ENCODE measurements at places on chromosomes 3 and 15. TPM values are rescaled to one million over a fixed set of nuclear protein-coding genes. Genes with fewer than 3 reads are reported as not detected.

GRCh38 chr3:104781112-104781511 lies 585.6 kb upstream of the ALCAM start:
- no peak for DNase-seq

RASL12 gene
- total RNA-seq = 0.09 TPM

- DNase-seq = no peak
Observed at GRCh38 chr3:151210676-151211381, 7.8 kb upstream of the GPR171 start.

DNA sequence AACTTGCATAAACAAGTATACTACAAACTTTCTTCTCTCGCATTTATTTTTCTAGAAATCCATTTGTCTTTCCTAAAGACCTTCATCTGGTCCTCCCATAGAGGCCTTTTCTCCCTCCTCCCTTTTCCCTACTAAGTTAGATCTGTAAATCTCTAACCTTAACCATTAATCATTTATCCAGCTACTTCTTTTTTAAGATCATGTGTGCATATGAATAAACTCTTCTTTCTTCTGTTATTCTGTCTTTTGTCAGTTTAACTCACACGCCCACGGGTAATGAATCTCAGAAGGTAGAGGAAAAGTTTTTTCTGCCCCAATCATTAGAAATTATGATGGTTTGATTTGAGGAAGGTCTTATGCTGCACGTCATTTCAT lies 48.7 kb upstream of the FHIT start:
- DNase-seq = no peak

EPHB3 gene
- total RNA-seq = 0.58 TPM

- DNase-seq = no peak
Observed at GRCh38 chr15:78750566-78750965, 60.7 kb downstream of the ADAMTS7 start.

DALRD3 gene
- 20.8 TPM for total RNA-seq

DNA sequence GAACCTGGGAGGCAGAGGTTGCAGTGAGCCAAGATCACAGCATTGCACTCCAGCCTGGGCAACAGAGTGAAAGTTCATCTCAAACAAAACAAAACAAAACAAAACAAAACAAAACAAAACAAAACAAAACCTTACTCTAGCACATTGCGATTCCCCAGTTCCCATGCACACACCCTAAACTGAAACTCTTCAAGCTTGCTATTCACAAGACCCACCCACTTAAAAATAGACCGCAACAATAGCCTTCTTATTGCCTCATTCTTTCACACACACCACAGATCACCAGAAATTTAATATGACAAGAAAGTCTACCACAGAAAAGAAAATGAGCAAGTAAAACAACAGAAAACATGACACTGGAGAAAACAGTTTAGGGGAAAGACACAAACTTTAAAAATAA lies 598.4 kb downstream of the FHIT start:
- DNase-seq = no peak

- DNase-seq = no peak
Observed at GRCh38 chr3:128970740-128971047, 23.2 kb downstream of the CFAP92 start.

GRCh38 chr15:98611808-98612207 lies 36.5 kb upstream of the IGF1R start:
- DNase-seq = no peak

CGNL1 gene
- 0.18 TPM for total RNA-seq

DNA sequence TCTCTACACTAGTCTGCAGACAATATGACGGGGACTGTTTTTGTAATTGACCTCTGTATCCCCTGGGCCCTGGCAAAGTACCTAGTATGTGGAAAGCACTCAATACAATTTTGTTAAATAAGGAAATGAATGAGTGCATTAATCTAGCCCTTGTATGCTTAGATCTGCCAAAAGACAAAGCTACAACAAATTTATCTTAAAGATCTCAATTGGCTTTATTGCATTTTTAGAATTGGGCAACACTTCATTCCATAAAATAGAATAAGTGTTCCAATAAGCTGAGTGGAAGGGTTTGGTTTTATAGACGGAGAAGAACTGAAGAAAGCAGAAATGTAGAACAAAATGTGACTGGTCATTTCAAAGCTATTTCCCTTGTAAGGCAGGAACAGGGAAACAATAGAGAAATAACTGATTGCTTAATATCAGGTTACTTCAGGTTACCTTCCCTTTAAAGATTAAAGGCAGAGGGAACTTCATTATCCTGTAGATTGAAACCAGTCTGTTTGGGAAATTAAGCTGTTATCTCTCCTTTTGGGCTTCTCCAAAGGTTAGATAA lies 108.3 kb upstream of the MME start:
- no peak for DNase-seq

RTP3 gene
- total RNA-seq = not detected

DNA sequence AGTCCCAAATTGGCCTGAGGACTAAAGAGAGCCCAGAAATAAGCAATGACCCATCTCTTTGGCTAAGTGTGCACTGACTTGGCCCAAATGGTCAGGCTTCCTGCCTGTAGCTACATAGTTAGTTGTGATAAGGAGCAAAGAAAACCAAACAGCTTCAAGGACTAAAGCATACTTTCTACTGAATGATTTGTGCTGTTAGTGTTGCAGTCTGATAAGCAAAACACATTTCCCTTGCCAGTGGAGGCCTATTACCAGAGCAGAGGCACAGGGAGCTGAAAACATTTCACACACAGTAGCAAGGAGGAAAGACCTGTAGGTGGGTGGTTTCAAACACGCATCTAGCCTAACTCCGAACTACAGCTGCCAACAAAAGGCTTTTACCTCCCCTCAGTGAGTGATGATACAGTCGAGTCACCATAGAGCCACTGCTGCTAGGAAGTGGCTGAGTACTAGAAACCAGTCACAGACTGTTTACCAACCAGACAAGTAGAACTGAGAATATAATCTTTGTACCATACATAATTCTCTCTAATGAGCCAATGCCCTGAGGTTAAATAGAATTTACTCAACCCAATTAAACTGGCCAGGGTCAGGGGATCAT lies 222.3 kb upstream of the THBS1 start:
- DNase-seq = no peak

TGM4 gene
- not detected for total RNA-seq

BCL6 gene
- total RNA-seq = 31.1 TPM

DNA sequence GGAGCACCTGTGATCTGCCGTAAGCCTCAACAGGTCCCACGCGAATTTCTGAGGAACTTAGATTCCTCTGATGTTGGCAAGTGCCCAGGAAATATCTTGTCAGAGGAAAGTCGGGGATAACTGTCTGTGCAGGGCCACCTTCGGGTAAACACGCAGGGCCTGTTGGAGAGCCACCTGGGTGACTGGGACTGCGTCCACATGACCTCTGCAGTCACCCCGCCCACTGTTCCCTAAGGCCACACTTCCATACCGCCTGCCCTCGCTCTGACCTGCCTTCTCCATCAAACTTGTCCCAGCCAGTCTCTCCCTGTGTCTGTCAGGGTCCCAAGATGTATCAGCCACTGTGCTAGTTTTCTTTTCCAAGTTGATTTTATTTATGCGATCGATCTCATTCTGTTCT lies 28.7 kb downstream of the BFSP2 start:
- DNase-seq = no peak

DNA sequence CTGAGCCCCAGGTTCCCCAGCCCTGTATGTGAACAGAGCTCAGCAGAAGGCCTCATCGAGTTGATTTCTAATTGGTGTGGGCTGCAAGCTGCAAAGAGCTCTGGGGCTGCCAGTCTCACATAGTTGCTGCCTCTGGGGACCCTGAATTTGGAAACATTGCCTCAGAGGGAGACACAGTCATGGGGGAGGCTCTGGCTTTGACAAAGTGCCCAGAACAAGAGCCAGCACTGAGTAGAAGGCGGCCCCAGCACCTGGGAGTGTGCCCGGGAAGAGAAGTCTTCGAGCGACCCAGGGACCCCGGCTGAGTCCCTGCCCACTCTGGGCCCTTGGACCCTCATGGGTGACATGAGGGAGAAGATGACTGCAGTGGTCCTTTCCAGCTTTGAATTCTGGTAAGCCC lies 7.3 kb downstream of the NTRK3 start:
- DNase-seq = no peak

CCDC54 gene
- not detected for total RNA-seq

- DNase-seq = no peak
Observed at GRCh38 chr3:184633237-184633579, 71.6 kb downstream of the EPHB3 start.

IGF2BP2 gene
- 0.99 TPM for total RNA-seq

DNA sequence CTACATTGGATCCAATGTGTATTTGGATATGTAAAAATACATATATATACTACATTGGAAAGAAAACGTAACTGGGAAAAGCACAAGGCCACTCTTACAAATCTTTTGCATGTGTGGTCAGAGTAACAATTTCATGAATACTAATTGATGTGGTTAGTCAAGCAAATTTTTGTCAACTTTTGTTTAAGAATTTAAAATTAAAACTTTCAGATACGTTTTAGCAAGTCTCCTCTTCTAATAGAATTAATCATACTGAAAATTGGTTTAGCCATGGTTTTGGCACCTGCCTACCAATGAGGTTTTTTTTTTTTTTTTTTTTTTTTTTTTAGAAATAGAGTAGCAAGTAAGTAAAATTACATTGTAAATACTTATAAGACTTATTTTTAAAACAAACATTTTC lies 153.0 kb upstream of the CGNL1 start:
- no peak for DNase-seq

- DNase-seq = no peak
Observed at GRCh38 chr15:64452988-64453688, 7.2 kb upstream of the ZNF609 start.

CELF6 gene
- 3.1 TPM for total RNA-seq

DNA sequence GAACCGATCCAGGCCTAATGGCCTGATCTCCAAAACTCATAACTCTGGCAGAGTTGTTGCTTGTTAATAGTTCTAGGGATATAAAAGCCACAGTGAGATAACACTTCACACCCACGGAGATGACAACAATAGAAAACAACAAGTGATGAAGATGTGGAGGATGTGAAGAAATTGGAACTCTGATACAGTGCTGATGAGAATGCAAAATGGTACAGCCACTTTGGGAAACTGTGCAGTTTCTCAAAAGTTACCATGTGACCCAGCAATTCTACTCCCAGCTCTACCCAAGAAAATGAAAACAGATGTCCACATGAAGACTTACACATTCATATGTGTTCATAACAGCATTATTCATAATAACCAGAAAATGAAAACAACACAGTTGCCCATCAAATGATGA lies 3.8 kb downstream of the CMTM7 start:
- DNase-seq = no peak

DNA sequence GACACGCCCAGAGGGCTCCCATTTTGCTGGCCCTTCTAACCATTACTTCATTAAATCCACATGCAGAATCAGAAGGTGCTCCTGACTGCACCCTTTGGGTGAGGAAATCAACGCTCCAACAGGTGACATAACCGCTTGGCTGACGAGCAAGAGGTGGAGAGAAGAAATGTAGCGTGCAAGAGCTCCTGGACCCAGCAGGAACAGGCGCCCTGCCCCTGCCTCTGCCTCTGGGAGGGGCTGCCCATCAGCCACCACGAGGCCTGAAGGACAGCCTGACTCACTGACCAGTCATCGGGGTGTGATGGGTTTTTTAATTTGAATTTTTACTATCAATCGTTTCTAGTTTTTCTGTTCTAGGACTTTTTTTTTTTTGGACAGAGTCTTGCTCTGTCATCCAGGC lies 218.2 kb downstream of the ADAMTS17 start:
- no peak for DNase-seq

C15orf39 gene
- 29.3 TPM for total RNA-seq

PROS1 gene
- 0.32 TPM for total RNA-seq

DNA sequence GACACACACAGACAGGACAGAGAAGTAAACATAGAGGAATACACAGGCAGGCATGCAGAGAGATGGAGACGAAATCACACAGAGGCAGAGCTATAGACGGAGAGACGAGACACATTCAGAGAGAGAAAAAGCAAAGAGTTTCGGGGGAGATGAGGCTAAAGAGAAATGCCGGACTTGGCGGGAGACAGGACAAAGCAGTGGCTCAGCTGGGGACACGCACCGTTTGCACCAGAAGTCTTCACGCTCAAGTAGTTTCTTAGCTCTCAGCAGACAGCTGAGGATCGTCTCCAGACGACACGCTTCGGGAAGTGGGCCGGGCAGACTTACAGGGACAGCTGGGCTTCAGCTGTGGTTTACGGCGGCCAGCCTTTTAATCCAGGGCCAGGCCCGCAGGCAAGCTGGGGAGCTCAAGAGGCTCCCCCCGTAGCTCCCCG lies 56.2 kb upstream of the DLG1 start:
- DNase-seq = no peak

GRCh38 chr15:42903388-42904324 lies 16.9 kb downstream of the TTBK2 start:
- DNase-seq = no peak

ZNF639 gene
- total RNA-seq = 35.8 TPM

TMEM108 gene
- 0.96 TPM for total RNA-seq

DNA sequence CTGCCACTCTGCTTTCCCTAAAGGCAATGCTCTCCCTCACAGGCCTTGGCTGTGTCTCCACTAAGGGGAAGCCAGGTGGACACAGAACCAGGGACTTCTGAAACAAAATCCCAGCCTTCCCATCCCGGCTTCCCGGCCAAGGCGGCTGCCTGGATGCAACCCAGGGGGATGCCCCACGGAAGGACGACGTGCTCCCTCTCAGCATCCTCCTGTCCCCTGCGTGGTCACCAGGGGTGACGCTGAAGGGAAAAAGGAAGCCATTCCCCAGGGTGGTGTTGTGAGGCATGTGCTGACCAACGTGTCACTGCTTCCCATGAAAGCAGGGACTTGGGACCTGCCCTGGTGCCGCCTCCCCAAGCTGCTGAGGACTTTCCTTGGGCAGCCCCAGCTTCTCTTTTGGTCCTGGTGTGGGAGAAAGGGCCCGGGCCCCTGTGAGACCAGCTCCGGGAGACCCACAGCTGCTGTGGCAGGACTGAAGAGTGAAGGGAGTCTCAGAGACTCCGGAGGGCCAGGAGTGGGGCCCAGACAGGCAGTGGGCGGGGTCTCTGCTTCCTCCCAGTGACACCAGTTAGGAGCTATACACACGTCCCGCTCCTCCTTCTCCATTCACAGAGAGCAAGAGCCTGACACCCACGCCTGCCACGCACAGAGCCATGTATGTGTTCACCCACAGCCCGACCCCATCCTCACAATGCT lies 139.2 kb downstream of the NUP210 start:
- DNase-seq = no peak

- no peak for DNase-seq
Observed at GRCh38 chr3:194489736-194490612, 3.2 kb upstream of the ATP13A3 start.

GRCh38 chr3:122986693-122987179 lies 40.8 kb downstream of the SEMA5B start:
- no peak for DNase-seq
